Osteocyte (in vitro differentiated cells): ENCODE measurements at places on chromosomes 3 and 15. TPM values are rescaled to one million over a fixed set of nuclear protein-coding genes. Genes with fewer than 3 reads are reported as not detected.
A peak's percentile ranks its signal among the peaks of the same experiment; 100 is the strongest.

- H3K4me1 ChIP-seq, result peaks cover 12% of the 10 kb centered on the region
- no peaks in the 10 kb centered on the region for H3K27me3 ChIP-seq
- no peak overlapping the region for H3K4me3 ChIP-seq
- DNase-seq, result no peak
- H3K36me3 ChIP-seq, result no peaks in the 10 kb centered on the region
These were observed 24.7 kb downstream of the MYO5A start for GRCh38 chr15:52503788-52504496.

DNA sequence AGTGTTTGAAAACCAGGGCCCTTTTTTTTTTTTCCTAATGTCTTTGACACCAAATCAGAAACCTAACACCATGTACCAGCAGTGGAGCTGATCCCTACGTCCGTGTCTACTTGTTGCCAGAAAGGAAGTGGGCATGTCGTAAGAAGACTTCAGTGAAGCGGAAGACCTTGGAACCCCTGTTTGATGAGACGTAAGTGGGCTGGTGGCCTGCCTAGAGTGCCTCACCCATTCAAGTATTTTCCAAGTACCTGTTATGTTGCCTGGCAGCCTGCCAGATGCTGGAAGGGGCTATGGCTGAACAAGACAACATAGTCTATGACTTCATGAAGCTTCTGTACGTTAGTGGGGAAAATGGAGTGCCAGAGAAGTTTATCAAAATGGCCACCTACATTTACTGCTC lies 39.7 kb downstream of the ESYT3 start:
- peaks cover 2% of the 10 kb centered on the region for H3K36me3 ChIP-seq
- no peak overlapping the region for H3K27ac ChIP-seq
- H3K4me3 ChIP-seq, result no peak overlapping the region
- no peaks in the 10 kb centered on the region for H3K4me1 ChIP-seq

DNA sequence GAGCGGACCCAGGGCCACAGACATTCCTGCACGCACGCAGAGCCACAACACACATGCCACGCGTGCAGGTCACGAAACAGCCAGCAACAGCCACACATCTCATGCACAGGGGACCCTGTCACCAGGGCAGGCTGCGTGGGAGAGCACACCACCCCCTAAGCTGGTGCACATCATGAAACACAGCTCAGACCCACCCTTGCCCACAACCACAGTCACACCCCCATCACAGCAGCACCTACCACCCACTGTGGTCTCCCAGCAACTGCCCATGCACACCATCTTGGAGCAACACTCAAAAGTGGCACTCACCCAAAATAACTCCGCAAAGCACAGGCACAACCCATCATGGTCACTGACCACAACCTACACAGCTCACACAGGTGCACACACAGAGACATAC lies 75.7 kb downstream of the OCA2 start:
- H3K27me3 ChIP-seq, result no peaks in the 10 kb centered on the region
- no peaks in the 10 kb centered on the region for H3K36me3 ChIP-seq
- no peak overlapping the region for H3K27ac ChIP-seq
- no peak for DNase-seq
- H3K4me3 ChIP-seq, result no peak overlapping the region

DNA sequence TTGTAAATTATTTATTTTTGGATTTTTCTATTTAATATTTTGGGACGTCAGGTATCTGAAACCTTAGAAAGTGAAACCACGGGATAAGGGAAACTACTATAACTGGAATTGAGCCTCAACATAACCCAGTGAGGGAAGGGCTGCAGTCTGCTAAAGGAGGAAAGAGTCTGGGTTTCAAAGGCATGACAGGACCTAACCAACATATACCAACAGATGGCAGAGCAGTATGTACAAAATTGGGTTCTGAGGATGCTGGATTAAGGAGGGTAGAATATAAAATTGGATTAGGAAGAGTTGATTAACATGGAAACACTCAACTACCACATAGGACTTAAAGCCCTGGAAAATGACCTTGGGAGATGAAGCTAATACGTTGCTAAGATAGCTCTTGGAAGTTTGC lies 603.5 kb downstream of the MECOM start:
- H3K4me1 ChIP-seq, result peaks cover 12% of the 10 kb centered on the region
- H3K36me3 ChIP-seq, result no peaks in the 10 kb centered on the region
- H3K27me3 ChIP-seq, result peaks cover under 1% of the 10 kb centered on the region
- H3K27ac ChIP-seq, result no peak overlapping the region

GRCh38 chr3:121362035-121362734 lies 183.6 kb downstream of the POLQ start:
- peaks cover 2% of the 10 kb centered on the region for H3K27me3 ChIP-seq
- H3K27ac ChIP-seq, result no peak overlapping the region
- DNase-seq, result no peak

DNA sequence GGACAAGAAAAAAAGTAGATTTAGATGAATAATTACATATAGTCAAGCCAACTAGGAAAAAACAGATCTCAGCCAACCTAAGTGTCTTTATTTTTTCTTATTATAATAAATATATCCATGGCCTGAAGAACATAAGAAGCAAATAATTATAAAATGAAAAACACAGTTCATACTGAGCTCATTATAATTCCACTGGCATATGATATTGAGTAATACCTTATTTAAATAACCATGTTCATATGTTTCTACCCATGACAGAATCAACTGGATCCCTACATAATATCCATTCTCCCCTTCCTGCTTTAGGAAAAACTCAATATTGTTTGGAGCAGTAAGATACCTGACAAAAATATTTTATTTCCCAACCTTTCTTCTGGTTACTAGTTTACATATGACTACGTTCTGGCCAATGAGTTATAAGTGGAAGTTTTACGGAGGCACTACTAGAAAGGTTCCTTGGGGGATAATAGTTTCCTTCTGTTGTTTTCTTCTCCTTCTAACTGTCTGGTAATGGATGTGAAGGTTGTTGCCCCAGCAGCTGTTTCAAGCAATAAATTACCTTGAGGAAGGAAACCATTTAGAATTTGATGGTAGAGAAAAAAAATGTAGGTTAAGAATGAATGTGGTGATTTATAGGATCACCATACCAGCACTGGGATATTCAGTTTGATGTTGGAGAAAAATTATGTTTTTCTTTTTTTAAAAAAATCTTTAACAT lies 184.1 kb upstream of the MBNL1 start:
- H3K27me3 ChIP-seq, result no peaks in the 10 kb centered on the region
- H3K27ac ChIP-seq, result no peak overlapping the region
- no peak overlapping the region for H3K4me3 ChIP-seq
- DNase-seq, result no peak
- H3K36me3 ChIP-seq, result no peaks in the 10 kb centered on the region

- H3K36me3 ChIP-seq, result peaks cover 2% of the 10 kb centered on the region
- DNase-seq, result no peak
- no peak overlapping the region for H3K4me3 ChIP-seq
- peaks cover 10% of the 10 kb centered on the region for H3K4me1 ChIP-seq
These were observed 12.9 kb downstream of the MB21D2 start for GRCh38 chr3:192904632-192905289.

GRCh38 chr3:111747490-111747889 lies 111.6 kb upstream of the PHLDB2 start:
- H3K36me3 ChIP-seq, result no peaks in the 10 kb centered on the region
- no peak overlapping the region for H3K4me3 ChIP-seq
- DNase-seq, result no peak
- H3K4me1 ChIP-seq, result peaks cover 63% of the 10 kb centered on the region
- H3K27me3 ChIP-seq, result no peaks in the 10 kb centered on the region
- H3K27ac ChIP-seq, result peak overlapping the region; percentile 79

DNA sequence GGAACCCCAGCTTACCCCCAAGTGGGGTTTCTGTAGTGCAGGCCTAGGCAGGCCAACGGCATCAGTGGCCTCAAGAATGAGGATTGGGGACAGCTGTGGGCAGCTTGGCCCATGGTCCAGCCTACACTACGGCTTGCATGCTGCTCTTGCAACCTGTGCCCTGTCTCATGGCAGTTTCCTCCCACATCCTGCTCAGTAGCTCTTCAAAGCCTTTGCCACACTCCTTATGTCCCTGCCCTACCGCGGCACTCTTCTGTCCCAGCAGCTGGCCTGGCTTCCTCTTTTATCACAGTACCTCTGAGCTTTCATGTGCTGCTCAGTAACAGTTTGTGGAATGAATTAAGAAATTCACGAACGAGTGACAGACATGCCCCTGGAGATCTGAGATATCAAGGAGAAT lies 431.0 kb downstream of the EPHB1 start:
- H3K4me1 ChIP-seq, result no peaks in the 10 kb centered on the region
- no peak overlapping the region for H3K27ac ChIP-seq
- no peak overlapping the region for H3K4me3 ChIP-seq
- H3K27me3 ChIP-seq, result no peaks in the 10 kb centered on the region
- DNase-seq, result peak; percentile 75

DNA sequence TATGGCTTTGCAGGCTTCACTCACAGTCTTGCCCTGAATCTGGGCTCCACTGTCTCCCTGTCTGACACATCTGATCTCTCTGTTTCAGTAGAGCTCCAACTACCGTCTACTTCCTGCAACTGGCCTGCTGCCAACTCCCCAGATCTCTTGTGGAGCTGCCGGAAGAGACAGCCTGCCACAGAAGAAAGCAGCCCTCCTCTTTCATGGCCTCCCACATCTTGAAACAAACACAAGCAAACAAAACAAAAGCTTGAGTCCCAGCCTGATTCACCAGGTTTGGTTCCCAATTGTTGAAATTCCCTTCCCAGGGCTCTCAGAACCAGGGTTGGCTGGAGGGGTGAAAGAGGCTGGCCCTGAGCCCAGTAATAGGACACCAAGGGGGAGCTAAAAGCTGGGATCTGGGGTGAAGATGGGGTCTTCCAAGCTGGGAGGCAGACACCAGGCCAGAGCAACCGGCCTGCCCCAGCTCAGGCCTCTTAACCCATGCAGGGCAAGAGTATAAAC lies 55.3 kb upstream of the CA12 start:
- H3K27me3 ChIP-seq, result no peaks in the 10 kb centered on the region
- H3K36me3 ChIP-seq, result no peaks in the 10 kb centered on the region
- H3K4me3 ChIP-seq, result no peak overlapping the region
- peak; percentile 90 for DNase-seq
- H3K27ac ChIP-seq, result peak overlapping the region; percentile 94
- peaks cover 22% of the 10 kb centered on the region for H3K4me1 ChIP-seq

DNA sequence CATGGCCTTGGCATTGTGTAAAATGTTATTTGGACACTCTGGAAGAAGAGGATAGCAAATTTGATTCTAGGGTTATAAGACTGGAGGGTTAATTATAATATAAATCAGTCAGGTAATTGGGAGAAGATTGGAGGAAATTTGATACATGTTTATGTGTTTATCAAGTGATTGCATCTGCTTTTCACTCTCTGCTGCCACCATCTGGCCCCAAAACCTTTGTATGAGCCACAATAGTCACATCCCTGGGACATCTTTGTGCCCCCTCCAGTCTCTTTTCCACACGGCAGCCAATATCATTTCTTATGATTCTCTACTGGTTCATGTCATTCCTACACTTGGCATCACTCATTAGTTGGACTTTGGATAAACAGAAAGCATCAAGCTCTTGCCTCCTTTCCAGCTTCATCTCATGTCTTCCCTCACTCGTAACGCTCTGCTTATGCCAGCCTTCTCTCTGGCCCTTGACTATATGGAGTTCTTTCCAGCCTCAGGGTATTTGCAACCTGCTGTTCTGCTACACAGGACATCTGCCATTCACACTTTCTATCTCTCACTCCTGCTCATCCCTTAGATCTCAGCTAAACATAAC lies 602.3 kb upstream of the SUCLG2 start:
- H3K27ac ChIP-seq, result no peak overlapping the region
- DNase-seq, result no peak
- no peaks in the 10 kb centered on the region for H3K4me1 ChIP-seq
- H3K36me3 ChIP-seq, result no peaks in the 10 kb centered on the region
- H3K27me3 ChIP-seq, result no peaks in the 10 kb centered on the region

DNA sequence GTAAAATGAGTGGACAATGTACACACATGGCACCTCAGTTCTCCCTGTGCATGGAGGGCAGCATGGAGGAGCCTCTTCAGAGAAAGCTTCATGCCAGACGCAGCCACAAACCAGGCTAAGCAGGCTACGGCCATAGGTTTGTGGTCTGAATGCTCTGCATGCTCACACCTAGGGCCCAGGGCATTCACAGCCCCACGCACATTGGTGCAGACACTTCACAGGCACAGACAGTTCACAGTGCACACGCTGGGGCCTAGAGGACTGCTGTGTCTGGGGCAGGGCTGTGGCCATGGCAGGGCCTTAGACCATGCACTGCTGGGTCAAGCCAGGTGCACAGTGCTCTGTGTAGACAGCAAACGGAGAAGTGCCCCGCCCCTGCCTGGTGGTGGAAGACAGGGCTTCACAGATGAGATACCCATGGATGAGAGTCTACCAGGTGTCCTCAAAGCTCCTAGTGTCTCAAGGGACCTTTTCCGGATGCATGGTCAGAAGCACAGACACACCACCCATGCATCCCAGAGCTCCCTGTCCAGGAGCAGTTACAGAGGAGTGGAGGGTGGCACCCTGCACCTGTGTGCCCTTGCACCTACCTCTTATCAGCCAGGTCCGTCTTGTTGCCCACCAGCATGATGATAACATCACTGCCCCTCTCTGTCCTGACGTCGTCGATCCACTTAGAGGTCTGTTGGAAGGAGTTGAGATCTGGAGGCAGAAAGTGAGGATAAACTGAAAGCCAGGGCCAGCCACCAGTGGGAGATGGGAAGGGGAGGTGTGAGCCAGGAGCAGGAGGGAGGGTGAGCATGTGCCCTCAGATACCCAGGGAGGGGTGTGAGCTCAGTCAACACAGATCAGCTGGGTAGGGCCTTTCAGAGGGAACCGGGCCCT lies 33.5 kb downstream of the SRPRB start:
- no peaks in the 10 kb centered on the region for H3K27me3 ChIP-seq
- H3K27ac ChIP-seq, result no peak overlapping the region
- H3K4me1 ChIP-seq, result peaks cover 9% of the 10 kb centered on the region
- H3K4me3 ChIP-seq, result no peak overlapping the region
- DNase-seq, result peak; percentile 77

The TPRG1 gene
- 0.46 and 1.6 TPM in 2 replicates for total RNA-seq

The QRICH1 gene
- total RNA-seq, result 92.9 and 104 TPM in 2 replicates

The CEP70 gene
- total RNA-seq, result 16.0 and 16.1 TPM in 2 replicates

The LDHAL6B gene
- not detected in 2 replicates for total RNA-seq

The RNF7 gene
- 84.3 and 87.4 TPM in 2 replicates for total RNA-seq

The GHRL gene
- total RNA-seq, result 0.59 and 0.91 TPM in 2 replicates

The TEX55 gene
- not detected in 2 replicates for total RNA-seq

The UBA7 gene
- total RNA-seq, result 63.2 and 63.6 TPM in 2 replicates

The OCA2 gene
- total RNA-seq, result 0.76 and 1.2 TPM in 2 replicates

The TM4SF4 gene
- not detected in 2 replicates for total RNA-seq

The MUC20 gene
- 6.2 and 7.6 TPM in 2 replicates for total RNA-seq

The ST3GAL6 gene
- total RNA-seq, result 4.4 and 8.0 TPM in 2 replicates
